ENCODE measurements at places on chromosomes 1 and 21.

DNA sequence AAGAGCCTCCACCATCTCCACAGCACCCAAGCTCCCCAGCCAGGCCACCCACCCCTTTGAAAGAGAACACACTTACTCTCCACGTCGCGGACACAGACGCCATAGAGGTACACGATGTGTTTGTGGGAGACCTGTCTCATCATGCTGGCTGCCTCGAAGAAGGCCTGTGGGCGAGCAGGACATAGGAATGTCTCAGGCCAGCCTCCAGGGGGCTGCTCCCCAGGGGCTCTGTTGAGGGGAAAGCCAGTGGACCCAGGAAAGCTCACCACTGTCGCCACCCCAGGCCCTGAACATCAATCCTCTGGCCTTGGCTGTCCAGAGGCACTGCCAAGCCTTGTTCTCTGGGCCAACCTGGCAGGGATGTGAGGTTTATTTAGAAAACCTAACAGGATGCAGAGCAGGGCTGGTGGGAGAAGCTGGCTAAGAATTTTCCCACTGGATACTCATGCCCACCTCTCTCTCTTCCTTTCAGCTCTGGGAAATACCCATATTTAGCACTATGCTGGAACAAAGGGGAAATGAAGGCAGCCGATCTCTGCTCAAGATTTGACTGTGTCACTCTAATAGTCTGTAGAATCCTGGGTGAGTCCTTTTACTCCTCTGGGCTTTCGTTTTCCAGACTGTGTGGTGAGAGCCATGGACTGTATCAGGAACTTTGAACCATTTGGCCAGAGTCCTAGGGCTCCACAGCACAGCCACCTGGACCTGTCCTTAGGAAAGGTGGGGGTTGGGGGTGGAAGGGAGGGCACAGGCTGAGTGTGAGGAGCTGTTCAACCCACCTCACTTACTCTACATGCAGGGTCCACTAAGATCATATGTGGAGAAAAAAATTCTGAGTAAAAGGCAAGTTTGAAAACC lies 101.9 kb downstream of the RAVER2 start:
- DNase-seq: no peak

DNA sequence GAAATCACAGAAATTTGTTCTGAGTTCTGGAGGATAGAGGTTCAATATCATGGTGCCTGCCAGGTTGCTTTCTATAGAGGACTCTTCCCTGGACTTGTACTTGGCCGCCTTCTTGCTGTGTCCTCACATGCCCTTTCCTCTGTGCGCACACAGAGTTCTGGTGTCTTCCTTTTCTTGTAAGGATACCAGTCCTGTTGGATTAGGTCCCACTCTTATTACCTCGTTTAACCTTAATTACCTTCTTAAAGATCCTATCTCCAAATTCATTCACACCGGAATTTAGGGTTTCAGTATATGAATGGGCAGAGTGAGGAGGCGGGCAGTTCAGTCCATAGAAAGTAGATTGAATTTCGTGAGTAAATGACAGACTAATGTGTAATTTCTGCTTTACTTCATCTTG lies 413.9 kb downstream of the NCAM2 start:
- DNase-seq: no peak

DNA sequence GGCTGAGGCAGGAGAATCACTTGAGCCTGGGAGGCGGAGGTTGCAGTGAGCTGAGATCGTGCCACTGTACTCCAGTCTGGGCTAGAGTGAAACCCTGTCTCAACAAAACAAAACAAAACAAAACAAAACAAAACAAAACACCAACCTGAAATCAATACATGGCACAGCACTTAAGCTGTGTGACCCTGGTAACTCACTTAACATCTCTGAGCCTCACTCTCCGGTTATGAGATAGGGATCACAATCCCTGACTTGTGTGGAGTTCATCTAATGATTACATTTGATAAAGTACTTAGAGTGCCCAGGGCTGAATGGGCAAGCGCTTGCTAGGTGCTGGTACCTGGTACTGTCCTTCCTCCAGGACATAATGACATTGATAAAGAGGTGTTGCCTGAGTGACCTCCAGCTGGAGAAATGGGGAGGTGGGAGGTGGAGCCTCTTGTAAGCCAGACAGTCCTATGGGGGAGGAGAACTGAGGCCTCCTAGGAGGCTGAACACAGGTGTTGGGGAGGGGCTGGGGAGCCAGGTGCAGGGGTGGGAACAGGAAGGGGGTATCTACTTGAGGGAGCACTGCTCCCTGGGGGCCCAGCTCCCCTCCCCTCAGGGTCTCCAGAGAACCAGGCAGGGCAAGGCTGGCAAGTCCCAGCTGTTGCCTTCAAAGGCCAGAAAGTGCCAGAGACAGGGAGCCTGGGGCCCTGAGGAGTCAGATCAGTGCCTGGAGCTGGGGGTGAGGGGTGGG lies 17.9 kb downstream of the FOXO6 start:
- DNase-seq: peak; percentile 36

- no peak for DNase-seq
Measured at GRCh38 chr1:240820816-240821215, 208.9 kb upstream of the GREM2 start.

DNA sequence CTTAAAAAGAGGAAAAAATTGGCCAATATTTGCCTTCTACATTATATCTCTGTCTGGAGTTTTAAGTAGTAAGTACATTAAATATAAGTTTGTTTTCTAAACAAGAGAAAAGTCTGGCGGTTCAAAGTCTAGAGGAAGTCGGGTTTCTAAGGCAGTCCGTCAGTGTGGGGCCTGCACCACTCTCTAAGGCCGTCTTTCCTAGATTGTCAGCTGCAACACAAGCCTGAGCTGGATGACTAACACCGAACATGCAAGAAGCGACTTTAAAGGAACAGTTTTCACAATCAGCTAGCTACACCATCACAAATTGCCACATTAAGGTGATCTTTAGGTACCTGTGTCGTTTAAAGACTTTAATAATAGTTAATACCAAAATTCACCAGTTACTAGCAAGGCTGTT lies 19.6 kb downstream of the CCSAP start:
- DNase-seq: no peak

- no peak for DNase-seq
Measured at GRCh38 chr1:225539575-225539974, 111.7 kb upstream of the LBR start.

- DNase-seq: no peak
Measured at GRCh38 chr1:222286011-222286410, 261.9 kb downstream of the HHIPL2 start.

- DNase-seq: no peak
Measured at GRCh38 chr1:9101510-9102146, 27.3 kb downstream of the GPR157 start.

GRCh38 chr1:88061492-88062177 lies 622.4 kb upstream of the PKN2 start:
- DNase-seq: peak; percentile 56

GRCh38 chr1:112589766-112590165 lies 29.2 kb downstream of the ST7L start:
- DNase-seq: no peak

DNA sequence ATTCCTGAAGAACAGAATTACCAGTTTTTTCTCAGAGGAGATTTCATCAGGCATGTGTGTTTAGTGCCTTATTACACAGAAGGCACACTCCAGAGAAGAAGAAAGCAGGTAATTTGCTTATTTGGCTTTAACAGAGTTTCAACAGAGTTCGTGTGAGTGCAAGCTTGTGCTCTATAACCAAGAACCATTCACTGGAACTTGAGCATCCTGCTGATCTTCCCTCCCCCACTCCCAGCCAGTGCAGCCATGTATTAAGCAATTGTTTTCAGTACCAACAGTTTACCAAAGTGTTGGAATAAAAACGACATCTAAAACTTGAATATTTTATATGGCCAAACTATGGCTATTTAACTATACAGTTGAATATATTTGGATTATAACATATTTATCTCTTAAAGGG lies 4.3 kb downstream of the MGST3 start:
- DNase-seq: no peak

DNA sequence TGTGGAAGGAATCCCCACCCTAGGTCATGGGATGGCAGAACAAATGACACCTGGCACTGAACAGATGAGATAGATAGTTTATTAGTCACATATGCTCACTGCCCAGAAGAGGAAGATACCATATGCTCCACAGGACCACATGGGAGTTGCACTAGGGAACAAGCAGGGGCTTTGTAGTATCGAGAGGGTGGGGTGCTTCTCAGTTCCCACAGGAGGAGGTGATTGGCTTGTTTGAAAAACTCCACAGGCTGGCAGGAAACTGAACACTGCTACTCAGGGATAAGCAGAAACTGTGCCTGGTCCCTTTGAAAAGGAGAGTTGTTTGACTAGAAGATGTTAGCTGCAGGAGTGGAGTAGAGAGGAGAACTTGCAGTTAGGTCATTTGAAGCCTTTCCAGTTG lies 31.9 kb upstream of the RXRG start:
- no peak for DNase-seq

DNA sequence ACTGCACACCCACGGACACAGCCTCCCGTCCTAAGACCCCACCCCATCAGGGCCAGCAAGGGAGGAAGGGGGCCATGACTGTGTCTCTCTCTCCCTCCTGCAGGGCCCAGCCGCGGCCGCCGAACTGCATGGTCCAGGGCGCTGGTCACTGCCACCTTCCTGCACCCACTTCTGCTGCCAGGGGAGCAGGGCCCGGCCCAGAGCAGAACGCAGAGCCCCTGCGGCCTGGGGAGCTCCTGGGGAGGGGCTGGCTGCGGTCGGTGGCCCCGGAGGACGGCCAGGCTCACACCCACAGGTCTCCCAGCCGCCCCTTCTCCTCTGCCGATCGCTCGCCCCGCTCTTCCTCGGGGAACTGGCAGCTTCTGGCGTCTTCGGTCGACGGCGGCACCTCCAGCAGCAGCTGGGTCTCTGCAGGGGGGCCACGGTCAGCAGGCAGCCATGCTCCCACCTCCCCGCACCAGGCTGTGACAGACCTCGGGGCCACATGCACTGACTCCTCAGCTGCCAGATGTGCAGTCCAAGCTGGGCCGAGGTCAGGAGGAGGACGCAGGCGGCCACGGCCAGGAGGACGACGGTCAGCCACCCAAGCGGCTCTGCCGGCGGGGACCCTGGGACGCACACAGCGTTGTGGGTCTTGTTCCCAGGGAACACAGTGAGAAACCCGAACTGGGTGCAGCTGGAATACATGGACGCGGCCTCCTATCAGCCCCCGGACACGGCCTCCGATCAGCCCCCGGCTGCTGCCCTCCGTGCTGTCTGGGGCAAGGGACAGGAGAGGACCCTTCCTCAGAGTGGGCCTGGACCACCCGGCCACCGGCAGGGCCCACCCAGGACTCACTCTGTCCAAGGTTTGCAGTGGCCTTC lies 2.6 kb downstream of the TNFRSF18 start:
- no peak for DNase-seq

DNA sequence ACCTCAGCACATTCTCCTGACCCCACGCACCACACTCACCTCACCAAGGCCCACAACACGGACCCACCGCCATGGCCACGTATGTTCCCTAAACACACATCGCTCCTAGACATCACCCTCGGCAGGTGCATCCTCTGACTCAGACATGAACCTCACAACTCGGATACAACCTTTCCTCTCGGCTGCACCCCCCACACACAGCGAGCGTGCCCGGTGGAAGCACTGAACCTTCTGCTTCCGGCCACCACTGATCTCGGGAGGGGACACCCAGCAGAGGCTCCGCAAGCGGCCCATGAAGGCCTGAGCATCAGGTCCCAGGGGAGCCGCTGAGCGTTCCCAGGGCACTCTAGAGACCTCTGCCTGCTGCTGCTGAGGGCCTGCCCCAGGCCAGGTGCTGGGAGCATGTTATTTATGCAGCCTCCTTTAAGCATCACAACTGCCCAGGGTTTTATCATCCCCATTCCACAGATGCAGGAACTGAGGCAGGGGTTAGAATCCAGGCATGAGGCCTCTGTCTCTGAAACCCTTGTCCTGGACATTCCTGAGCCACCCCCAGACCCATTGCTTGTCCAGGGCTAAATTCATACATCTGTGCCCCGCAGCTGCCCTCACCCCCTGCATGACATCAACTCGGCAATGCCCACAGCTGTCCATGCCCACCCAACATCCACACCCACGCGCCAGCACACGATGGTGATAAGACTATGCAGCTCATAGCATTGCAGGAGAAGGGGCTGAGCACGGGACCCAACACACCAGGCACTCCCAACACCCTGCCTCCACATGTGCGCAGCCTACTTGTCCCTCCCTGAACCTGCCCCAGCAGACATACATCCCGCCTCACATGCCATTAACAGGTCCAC lies 27.0 kb downstream of the SDC3 start:
- no peak for DNase-seq

DNA sequence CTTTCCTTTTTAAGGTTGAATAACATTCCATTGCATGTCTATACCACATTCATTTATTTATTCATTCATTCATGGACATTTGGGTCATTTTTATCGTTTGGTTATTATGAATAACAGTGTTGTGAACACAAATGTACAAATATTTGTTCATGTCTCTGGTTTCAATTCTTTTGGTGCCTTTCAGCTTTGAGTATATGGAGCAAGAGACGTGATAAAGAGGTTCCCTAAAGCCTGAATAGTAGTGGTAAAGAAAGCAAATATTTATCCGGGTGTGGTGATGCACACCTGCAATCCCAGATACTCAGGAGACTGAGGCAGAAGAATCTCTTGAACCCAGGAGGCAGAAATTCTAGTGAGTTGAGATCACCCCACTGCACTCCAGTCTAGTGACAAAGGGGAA lies 5.3 kb upstream of the RLF start:
- no peak for DNase-seq

GRCh38 chr1:107019166-107019565 lies 37.3 kb upstream of the PRMT6 start:
- no peak for DNase-seq

GRCh38 chr21:14303731-14304488 lies 79.0 kb downstream of the HSPA13 start:
- DNase-seq: no peak

DNA sequence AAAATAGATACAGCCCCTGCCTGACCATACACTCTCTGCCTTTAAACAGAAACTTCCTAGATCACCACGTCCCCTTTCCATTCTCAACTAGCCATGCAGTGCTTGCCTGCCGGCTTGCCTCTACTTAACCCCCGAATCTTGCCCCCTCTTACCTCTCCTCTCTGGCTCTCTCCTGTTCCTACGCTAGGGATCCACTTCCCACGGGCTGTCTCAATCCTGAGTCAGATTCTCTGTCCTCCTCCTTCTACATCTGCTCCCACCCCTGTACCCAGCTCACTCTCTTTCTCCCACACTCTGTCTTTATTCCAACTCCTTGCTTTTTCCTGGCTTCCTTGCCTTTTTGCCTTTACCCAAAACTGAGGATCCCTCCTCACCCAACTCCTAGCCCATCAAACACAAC lies 29.3 kb downstream of the ATF3 start:
- no peak for DNase-seq

DNA sequence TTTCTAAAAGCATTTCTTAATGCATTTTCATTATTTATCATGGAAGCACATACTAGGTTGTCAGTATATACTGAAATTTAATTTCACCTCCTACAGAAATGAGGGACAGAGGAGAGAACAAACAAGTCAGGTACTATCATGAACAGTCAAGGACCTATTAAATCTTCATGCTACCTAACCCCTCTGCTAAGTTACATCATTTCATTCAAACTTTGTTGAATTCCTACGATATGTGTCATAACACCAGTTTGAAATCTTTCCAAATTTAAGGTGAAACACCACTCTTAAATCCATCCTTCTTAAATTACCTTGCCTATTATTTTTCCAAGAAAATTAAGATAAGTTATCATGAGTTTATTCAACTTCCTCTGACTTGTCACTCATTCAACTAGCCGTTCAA lies 78.9 kb downstream of the DENND1B start:
- no peak for DNase-seq

GRCh38 chr1:237705462-237705861 lies 185.3 kb downstream of the ZP4 start:
- DNase-seq: no peak
